ENCODE measurements at places on chromosomes 12 and 14. TPM values are rescaled to one million over a fixed set of nuclear protein-coding genes. Genes with fewer than 3 reads are reported as not detected.

DNA sequence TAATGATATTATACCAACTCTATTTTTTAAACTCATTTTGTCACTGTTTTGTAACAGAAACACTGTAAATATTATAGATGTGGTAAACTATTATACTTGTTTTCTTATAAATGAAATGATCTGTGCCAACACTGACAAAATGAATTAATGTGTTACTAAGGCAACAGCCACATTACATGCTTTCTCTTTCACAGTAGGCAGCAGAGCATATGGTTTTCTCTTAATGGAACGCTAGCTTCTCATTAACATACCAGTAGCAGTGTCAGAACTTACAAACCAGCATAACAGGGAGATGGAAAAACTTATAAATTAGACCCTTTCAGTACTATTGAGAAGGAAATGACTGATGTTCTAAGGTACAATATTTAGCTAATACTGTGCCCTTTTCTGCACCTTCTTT, 398.8 kb downstream of the PRKD1 start:
- no peak for DNase-seq

Gene SLC39A5
- polyA plus RNA-seq = 46.7 TPM

GRCh38 chr12:83461336-83461935, 774.7 kb downstream of the TMTC2 start:
- DNase-seq = no peak

DNA sequence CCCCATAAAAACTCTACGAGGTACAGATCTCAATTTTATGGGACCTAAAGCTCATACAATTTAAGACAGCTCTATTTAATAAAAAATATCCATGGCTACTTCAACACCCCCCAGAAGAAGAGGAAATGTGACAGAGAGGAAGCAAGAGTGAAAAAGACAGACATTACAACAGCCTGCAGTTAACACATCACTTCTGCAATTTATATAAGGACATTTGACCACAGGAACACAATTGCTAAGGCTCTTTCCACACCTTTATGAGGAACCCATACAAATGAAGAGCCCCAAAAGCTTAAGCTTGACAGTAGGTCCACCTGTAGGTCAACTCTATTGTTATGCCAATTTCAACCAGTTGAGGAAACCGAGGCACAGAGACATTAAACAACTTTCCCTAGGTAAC, 5.6 kb downstream of the OR10P1 start:
- no peak for DNase-seq

- DNase-seq = no peak
Measured at GRCh38 chr12:30870491-30871265, 55.9 kb upstream of the TSPAN11 start.

Gene PRB2
- polyA plus RNA-seq = not detected

Gene TAS2R19
- polyA plus RNA-seq = 1.4 TPM

GRCh38 chr14:105470350-105471296, 4.0 kb upstream of the CRIP2 start:
- no peak for DNase-seq

GRCh38 chr14:50371546-50371945, 25.1 kb downstream of the CDKL1 start:
- no peak for DNase-seq

Gene KRT8
- polyA plus RNA-seq = 265 TPM

DNA sequence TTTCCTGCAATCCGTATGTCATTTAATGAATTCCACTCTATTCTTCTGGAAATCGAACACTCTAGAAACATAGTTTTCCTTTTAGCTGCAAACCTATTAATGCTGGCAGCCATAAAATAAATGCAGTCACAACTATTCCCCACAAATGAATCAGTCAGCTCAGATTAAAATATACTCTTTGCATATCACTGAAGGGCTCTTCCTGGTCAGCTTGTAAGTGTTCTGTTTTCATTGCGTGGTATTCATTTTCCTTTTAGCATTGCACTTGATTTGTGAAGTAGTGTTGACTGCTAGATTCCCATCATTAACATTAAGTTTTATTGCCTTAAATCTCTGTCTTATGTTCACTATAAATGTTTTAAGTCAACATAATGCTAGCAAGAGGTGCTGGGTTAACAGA, 685.9 kb downstream of the DIO2 start:
- no peak for DNase-seq

DNA sequence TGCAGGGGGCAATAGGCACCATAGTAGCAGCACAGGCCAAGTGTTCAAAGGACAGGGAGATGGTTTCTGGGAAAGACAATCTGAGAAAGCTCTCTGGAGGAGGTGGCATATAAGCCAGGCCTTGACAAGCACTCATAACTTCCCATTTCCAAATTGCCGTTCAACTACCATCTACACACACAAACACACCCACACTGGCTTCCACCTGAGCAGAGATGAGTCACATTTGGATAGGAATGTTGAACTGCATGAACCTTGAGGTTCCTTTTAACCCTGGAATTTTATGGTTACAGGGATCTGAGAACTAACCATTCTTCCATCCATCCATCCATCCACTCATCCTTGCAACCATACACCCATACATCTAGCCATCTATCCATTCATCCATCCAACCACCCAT, 86.6 kb downstream of the KSR2 start:
- DNase-seq = no peak

Gene MTA1
- 112 TPM for polyA plus RNA-seq

DNA sequence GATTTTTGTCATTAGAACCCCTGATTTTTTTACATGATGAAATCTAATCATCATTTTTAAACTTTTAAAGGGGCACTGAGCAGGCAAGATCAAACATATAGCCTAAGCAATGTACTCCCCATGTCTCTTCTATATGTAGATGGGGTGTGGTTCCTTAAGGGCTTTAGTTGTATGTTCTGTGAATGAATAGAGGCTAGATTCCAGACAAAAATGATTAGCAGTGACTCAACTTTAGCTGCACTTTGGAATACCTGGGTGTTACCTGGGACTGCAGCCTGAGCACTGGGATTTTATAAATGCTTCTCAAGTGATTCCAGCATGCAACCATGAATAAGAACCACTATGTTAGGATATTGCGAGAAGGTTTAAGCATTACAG, 256.7 kb upstream of the PLEKHG7 start:
- DNase-seq = no peak

GRCh38 chr12:33830070-33830469, 192.2 kb upstream of the ALG10 start:
- no peak for DNase-seq

GRCh38 chr12:18864900-18865561, 127.1 kb downstream of the CAPZA3 start:
- no peak for DNase-seq

Gene AKAP6
- polyA plus RNA-seq = 3.0 TPM

DNA sequence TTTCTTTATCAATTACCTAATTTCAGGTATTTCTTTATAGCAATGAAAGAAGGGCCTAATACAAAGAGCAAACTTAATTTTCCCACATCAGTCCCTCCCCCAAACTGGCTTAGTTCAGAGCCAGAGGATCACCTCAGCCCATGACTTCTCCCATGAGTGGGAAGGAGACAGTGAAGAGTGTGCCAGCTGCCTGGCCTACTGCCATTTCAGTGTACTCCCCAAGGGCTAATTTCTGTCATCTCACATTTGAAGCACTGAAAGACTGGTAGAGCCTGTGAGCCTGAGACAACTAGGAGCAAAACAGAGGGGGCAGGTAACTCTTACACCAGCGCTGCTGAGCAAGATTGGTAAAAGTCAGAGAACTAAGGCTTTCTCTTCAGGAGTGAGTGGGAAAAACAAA, 29.1 kb upstream of the ADAM20 start:
- no peak for DNase-seq

Gene TEAD4
- polyA plus RNA-seq = 16.9 TPM

DNA sequence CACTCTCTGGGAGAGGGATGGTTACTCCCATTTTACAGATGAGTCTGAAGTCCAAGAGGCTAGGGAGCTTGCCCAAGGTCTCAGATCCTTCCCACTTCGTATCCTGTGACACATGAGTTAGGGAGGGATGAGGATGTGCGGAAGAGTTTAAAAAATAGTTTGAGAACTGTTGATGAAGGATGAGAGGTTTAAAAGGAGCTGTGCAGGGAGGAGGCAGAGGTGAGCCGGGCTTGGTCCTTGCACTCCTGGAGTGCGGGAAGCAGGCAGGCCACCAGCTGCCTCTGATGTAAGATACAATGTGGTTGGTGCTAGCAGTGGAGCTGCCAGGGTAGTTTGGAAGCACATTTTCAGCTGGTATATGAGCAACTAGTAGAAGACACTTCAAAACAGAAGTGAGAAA, 46.5 kb downstream of the TSPAN9 start:
- no peak for DNase-seq

DNA sequence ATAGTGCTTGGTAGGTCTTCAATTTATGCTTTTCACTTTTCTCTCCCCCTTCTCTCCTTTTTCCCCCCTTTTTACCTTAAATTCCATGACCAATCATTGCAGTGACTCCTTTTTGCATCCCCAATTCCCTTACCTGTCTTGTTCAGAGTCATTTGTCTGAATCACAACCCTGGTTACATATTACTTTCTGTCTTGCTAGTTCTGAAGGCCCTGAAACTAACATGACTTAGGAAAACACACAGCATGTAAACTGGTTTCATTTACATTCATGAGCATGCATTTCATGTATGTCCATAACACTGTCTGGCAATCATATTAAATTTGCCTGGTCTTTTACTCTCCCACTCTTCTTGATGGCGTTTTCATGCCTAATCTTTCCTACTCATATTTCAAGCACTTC, 20.3 kb upstream of the FOXG1 start:
- no peak for DNase-seq

DNA sequence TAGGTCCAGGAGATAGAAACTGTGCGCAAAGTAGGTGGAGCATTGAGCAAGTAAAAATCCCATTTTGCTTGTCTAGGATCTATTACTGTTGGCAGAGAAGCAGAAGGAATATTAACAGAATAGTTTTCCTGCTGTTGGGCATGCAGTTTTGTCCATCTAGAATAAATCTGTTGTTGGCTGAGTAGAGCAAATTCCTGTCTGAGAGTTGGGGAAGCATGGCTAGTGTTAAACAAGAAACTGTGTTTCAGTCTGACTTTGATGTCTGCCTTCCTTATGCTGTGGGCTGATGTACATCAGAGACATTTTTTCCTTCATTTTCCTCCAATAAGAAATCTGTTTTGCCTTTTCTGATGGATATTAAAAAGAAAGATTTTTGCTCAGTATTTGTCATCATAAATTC, 98.2 kb downstream of the RAD52 start:
- DNase-seq = no peak

DNA sequence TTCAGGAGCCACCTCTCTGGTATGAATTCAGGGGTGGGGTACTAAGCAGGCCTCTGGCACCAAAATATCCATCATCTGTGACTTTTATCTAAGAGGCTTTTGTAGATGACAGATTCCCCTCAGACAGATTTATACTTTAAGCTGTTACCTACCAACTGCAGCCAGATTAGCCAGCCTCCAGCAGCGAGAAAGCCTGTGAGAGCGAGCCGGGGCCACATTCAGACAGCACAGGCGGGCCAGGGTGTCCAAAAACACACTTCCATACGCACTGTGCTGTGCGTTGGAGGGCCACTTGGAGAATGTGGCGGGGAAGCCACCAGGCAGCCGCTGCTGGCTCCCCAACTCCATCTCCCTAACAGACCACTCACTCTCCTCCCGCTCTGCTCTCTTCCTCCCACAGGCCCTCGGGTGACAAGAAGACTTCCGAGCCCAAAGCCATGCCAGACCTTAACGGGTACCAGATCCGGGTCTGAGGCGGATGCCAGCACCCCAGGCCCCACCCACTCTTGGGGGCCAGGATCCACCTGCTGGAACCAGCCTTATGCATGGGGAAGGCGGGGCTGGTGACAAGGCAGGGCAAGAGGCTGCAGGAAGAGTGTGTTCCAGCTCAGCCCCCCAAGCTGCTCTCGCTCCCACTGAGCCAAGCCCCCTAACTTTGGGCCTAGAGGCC, 17.4 kb downstream of the VASH1 start:
- no peak for DNase-seq

GRCh38 chr12:87054226-87054625, 798.0 kb upstream of the MGAT4C start:
- DNase-seq = no peak

Gene GPR68
- 1.7 TPM for polyA plus RNA-seq

DNA sequence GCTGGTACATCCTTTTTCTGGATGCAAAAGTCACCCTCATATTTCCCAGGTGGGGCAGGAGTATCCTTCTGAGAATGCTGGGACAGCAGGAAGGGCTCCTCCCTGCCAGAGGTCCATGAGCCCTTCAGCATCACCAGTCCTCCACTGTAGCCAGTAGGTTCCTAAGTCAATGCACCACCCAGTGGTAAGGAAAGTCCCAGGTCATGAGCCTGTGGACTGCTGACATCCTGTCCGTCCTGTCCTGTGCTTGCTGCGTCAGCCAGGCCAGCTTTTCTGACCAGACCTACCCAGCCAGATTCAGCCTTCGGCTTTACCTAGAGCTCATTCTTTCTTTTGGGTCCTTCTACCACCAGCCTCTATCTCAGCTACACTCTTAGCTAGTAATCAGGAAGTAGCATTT, 23.0 kb upstream of the ACTN1 start:
- DNase-seq = no peak

Gene PA2G4
- polyA plus RNA-seq = 156 TPM

- no peak for DNase-seq
Measured at GRCh38 chr12:94938583-94938982, 64.9 kb downstream of the NDUFA12 start.

- no peak for DNase-seq
Measured at GRCh38 chr12:21607701-21608100, 3.1 kb upstream of the GYS2 start.

Gene SPX
- polyA plus RNA-seq = 13.5 TPM

DNA sequence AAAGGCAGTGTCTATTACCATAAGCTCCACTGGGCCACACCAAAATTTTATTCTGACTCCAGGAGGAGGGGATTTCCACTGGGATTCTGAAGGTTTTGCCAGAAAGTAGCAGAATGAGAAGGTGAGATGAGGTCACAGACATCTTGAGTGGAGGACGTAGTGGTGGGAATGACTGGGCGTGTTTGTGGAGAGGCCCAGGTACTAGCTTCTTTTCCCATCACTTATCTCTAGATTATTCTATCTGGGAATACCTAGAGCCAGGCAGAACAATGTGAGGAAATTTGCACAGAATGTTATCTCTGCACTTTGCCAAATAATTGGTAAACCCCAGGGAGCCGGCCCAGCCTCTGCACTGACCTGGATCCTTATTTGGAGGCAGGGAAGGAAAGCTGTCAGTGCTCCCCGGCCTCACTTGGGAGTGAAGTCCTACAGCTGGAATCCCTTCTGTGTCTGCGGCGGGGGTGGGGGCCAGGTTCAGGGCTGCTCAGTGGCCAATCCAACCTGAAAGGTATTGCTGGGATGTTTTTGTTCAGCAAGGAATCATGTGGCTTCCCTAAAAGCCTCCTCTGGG, 129.4 kb downstream of the C12orf75 start:
- no peak for DNase-seq

DNA sequence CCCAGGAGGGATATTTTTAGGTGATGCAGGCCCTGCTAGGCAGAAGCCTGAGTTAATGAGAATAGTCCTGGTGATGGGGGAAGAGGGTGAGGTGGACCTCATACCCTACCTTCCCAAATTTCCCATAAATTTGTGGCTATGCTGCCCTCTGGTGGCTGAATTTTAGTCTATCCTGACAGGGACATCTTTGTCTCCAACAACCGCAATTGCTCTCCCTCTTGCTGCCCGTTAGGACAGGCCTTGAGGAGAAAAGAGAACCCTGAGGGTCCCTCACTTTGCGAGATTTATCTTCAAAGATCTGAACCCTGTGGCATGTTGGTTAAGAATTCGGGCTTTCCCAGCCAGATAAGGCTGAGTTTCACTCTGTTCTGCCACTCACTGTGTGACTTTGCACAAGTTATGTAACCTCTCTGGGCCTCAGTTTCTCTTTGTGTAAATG, 9.8 kb upstream of the ZNF385A start:
- no peak for DNase-seq
